Foreskin keratinocyte (primary cell): ENCODE measurements at places on chromosomes 2 and 18. TPM values are rescaled to one million over a fixed set of nuclear protein-coding genes. Genes with fewer than 3 reads are reported as not detected.

GRCh38 chr2:13218205-13218604 lies 501.5 kb downstream of the TRIB2 start:
- no peak for DNase-seq

The REG1B gene
- not detected in 2 replicates for polyA plus RNA-seq

The CCDC85A gene
- polyA plus RNA-seq, result 0.02 TPM in 1 of 2 replicates, not detected in the other

The KCNG2 gene
- not detected in 2 replicates for polyA plus RNA-seq

DNA sequence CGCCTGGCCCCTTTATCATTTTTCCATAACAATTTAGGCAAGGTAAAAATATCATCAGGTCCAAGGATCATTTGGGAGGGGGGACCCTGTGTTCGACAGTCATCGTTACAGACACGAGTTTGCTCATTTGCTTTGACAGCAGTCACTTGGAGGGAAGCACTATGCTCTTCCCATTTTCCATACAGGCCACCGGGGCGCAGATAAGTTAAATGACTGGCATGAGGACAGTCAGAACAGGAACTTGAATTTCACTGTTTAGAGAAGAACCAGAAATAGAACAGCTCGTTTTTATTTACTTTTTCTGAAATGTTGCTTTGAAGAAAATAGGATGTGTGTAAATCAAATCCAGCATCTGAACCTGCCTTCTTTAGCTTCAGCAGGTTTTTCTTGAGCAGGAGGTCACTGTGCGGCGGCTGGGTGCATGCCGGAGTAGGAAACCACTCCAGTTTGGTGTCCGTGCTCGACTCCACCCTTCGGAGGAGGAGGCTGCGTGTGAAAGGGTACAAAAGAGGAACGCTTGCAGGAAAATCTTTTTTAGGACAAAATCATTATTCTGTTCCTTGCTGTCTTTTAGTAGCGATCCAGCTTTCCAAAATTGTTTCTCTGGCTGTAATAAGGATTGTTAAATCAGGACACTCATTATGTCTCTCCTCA lies 15.2 kb downstream of the NPAS2 start:
- DNase-seq, result no peak

DNA sequence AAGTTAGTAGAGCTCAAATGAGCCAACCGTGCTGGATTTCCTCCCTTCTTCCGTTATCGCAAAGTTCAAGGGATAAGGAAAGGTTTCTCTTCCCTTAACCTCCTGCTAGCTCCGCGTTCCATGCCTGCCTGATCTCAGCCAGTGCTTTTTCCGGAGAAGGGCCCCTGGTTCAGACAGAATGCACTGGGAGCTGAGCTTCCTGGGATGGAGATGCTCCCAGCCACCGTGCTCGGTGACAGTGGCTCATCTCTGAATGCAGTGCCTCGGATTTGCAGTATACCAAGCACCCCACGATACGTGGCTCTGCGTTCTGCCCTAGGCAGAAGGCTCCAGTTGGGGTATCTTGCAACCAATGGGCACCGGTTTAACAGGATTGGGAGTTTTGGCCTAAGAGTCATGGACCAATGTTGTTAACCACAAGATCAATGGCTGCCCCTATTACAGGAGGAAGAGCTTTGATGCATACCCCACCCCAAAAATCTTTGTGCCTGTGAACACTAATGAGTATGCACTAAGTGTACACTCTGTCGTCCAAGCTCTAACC lies 876 bp downstream of the CNTNAP5 start:
- DNase-seq, result no peak

GRCh38 chr2:80311304-80311703 lies 6.8 kb upstream of the LRRTM1 start:
- DNase-seq, result no peak

DNA sequence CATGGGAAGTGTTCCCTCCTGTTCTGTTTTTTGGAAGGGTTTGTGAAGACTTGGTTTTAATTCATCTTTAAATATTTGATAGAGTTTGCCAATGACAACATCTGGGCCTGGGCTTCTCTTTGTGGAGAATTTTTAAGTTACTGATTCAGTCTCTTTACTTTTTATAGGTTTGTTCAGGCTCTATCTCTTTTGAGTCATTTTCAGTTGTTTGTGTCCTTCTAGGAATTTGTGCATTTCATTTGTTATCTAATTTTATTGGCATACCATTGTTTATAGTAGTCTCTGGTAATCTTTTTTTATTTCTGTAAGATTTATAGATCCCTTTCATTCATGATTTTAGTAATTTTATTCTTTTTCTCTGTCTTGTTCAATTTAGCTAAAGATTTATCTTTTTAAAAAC lies 14.6 kb downstream of the SCLY start:
- DNase-seq, result no peak

DNA sequence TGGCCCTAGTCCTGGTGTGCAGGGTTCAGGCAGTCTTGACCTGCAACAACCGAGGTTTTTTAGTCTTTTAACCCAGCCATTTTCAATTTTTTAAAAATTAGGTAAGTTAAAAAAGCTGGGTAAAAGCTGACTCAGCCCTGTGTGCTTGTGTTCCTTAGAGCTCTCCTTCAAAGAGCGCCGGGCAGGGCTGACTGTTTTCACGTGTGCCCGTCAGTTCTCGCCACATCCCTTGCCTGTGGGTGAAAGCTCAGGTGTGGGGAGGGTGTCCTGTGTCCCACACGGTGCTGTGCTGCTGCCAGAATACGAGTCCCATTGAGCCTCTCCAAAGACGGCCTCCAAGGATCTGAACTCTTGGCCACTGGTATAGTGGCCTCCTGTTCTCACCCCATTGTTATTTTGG lies 5.3 kb upstream of the ANO7 start:
- no peak for DNase-seq

DNA sequence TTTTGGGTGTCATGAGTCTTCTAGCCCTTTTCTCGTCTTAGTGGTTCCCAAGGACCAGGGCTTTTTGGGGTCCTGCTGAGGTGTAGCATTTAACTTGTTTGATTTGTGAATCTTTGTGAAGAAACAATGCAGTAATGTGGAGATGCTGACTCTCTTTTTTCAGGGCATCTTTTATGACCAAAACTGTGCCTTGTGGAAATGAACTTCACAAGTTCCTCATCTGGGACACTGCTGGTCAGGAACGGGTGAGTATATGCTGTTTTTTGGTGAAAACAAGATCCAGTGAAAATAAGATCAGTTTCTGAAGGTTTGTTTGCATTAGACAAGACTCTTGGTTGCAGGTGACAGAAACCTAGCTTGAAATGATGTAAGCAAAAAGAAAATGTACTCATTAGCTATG lies 83.9 kb downstream of the RAB31 start:
- DNase-seq, result no peak

The PROM2 gene
- polyA plus RNA-seq, result 25.4 and 26.6 TPM in 2 replicates

The C2orf81 gene
- 1.9 and 3.2 TPM in 2 replicates for polyA plus RNA-seq

The ARMC9 gene
- polyA plus RNA-seq, result 9.1 and 11.0 TPM in 2 replicates

DNA sequence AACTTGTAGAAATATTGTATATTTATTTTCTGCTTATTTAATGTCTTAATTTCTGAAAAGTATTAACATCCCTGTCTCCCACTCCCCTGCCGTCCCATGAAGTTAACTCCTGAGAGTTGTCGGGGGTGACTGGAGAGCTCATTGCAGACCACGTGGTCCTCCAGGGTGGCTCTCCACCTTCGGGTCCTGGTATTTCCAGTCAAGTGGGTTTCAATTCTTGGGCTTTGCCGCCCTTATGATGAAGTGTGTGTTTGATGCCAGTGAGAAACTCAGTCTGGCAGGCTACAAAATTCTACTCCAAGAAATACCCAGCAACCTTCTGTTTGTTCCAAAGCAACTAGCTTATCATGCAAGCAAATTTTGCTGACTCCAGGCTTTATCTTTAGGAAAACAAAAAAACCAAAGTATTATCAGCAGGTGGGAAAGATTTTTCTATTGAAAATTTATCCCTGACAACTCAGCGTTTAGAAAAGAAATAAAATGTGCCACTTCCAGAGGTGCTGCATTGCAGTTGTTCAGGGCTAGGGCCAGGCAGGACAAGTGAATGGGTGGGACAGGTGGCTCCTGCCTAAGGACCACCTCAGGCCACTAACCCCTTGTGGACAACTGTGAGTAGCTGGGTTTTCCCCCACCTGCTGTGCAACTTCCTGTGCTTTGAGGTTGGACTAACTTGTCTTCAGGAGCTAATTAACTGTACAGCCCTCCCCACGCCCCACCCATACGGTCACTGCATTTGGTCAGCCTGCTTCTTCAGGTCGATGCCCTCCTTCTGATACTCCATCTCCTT lies 46.6 kb downstream of the BCL2L11 start:
- DNase-seq, result no peak

- DNase-seq, result no peak
These were observed 30.9 kb downstream of the FHOD3 start for GRCh38 chr18:36328385-36328858.

The SLC38A11 gene
- not detected in 2 replicates for polyA plus RNA-seq

GRCh38 chr2:54981385-54981784 lies 68.9 kb downstream of the RTN4 start:
- DNase-seq, result no peak

DNA sequence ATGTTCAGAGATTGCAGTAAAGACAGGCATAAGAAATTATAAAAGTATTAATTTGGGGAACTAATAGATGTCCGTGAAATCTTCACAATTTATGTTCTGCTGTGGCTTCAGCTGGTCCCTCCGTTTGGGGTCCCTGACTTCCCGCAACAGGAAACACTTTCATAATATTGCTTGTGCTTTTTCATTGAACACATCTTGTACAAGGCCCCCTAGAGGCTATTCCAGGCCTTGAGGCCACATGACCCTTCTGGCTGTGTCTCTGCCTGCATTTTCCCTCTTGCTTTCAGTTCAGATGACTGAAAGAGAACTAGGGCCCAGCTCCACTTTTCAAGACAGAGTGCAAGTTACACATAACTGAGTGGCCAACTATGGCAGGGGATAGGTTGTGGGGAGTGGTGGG lies 164.1 kb downstream of the TMEM247 start:
- DNase-seq, result no peak

The UGT1A9 gene
- not detected in 2 replicates for polyA plus RNA-seq

DNA sequence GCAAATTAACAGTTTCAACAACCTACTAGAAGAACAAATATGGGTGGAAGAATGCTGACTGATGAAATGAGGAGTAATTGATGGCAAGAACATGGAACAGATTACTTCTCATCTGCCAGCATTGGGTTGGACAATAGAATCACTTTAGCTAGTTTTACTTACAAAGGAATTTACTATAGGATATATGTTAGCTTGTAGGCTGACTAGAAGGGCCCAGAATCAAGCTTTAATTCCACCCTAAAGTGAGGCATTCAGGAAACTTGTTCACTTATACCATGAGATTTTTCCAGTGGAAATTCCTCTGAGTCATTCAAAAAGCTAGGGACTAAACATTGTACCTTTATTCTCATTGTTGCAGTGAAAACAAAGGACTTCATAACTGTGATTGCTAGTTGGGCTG lies 5.0 kb upstream of the ZSWIM2 start:
- no peak for DNase-seq

- no peak for DNase-seq
These were observed 318 bp upstream of the CDC42EP3 start for GRCh38 chr2:37671816-37672103.

The PPIL3 gene
- polyA plus RNA-seq, result 28.9 and 29.2 TPM in 2 replicates

- DNase-seq, result no peak
These were observed 1255.2 kb downstream of the CNTNAP5 start for GRCh38 chr2:125280265-125280664.

The ARHGAP28 gene
- 0.03 and 0.06 TPM in 2 replicates for polyA plus RNA-seq

The OR6B2 gene
- polyA plus RNA-seq, result not detected in 2 replicates

DNA sequence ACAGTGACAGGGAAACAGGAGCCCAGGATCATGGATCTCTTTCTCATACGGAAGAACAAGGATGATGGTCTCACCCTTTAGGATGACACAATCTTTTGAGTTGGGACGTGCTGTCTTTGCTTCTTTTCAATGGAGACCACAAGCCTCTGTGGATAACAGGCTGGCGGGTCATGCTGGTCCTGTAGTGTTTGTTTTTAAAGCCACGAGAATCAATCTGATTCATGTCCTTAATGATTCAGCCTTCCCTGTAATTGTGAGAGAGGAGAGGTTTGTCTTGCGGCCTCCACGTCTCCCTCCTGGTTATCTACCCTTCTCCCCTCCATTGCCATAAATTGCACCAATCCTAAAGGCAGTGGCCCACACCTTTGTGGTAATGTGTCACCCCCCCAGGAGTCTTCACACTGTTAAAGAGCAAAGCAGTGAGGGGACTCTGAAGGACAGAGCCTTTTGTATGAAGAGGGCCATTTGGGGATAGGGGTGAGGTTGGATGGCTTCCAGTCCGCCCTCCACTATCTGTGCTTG lies 87.7 kb upstream of the TGFA start:
- no peak for DNase-seq

The DPP10 gene
- not detected in 2 replicates for polyA plus RNA-seq

The GPAT2 gene
- polyA plus RNA-seq, result 3.3 and 4.3 TPM in 2 replicates

GRCh38 chr2:155145758-155146229 lies 447.3 kb downstream of the KCNJ3 start:
- DNase-seq, result no peak

- no peak for DNase-seq
These were observed 95.5 kb upstream of the LRATD1 start for GRCh38 chr2:14536976-14537375.

DNA sequence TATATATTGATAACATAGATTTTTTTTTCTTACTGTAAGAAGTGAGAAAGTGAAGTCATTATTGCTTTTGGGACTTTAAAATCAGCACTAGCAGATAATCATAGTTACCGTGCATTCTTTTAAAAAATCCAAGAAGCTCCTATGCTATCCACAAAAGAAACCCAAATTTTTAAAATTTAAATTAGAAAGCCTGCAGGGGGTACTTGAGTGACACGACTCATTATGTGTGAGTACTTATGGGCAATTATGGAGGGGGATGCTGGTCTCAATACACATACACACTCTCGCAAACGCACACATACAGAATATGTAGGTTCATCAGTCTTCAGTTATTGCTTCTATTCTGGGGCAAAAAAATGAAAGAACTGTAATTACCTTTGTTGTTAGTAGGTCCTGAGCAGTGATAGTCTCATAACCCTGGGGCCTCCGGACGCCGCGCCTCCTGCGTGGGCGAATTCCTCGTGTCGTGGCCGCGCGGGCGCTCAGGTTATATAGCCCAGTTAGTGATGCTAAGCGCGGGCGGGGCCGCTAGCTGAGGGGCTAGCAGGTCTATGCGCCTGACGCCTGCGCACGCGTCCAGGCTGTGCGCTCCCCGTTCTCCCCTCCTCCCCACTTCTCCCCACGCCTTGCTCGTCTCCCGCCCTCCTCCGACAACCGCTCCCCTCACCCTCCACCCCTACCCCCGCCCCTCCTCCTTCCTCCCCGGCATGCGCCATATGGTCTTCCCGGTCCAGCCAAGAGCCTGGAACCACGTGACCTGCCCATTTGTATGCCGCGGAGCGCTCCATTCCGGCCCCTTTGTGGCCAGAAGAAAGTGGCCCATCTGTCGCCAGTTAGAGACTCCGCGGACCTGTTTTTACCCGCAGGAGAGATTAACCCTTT lies at the start of gene NEUROD1:
Gene NEUROD1 (minus strand): TSS at position 463 of the 882 bp plus-strand sequence. CDS start 1,657 bp downstream, outside the sequence.
- no peak for DNase-seq

The CCL20 gene
- polyA plus RNA-seq, result 0.60 and 0.70 TPM in 2 replicates

The DGKD gene
- 2.6 and 2.8 TPM in 2 replicates for polyA plus RNA-seq

The UNC50 gene
- 36.4 and 42.7 TPM in 2 replicates for polyA plus RNA-seq

The PROKR1 gene
- not detected in 2 replicates for polyA plus RNA-seq

GRCh38 chr2:10487081-10487740 lies 39.1 kb upstream of the ODC1 start:
- no peak for DNase-seq
